Esophagus squamous epithelium (tissue), 5 donors: ENCODE measurements at places on chromosomes 2 and 18.

GRCh38 chr18:1784113-1784512 lies 787.2 kb downstream of the METTL4 start:
- H3K27me3 ChIP-seq: no peaks in the 10 kb centered on the region
- H3K27ac ChIP-seq: no peak overlapping the region
- H3K36me3 ChIP-seq: no peaks in the 10 kb centered on the region
- H3K4me1 ChIP-seq: no peaks in the 10 kb centered on the region
- no peak for DNase-seq
- no peak overlapping the region for H3K4me3 ChIP-seq

DNA sequence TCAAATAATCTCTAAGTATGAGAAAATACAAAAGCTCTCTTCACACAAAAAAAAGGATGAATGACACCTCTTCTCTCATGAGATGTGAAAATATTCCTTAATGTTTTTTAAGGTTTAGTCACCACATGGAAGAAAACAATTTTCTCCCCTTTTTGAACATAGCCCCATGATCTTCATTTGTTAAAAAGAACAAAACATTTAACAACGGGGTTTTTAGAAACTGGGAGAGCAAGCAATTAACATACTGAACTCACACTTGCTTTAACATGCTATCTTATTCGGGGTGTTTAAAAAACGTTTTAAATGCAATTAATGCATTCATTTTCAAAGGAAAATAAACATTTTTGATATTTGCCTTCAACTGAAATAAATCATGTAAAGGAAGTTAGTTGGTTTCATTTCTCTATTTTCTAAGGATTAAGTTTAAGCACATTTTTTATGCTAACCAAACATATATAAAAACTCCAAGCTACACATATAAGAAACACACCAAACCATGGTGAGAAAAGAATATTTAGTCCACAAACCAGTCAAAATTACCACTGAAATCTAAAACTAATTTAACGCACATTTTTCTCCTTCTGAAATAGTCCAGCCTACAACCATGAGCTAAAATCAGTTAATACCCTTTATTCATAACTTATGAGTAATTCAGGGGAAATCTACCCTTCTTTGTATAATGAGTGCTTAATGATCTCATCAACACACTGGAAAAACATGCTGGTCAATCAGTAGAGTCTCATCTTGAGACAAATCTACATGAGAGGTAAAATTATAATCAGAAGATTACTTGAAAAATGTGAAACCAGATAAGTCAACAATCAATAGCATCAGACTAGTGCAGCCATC lies 8.2 kb downstream of the FBXO11 start:
- H3K4me1 ChIP-seq: peaks cover 15% of the 10 kb centered on the region
- H3K4me3 ChIP-seq: no peak overlapping the region
- DNase-seq: no peak
- H3K36me3 ChIP-seq: no peaks in the 10 kb centered on the region
- H3K27ac ChIP-seq: peak overlapping the region; percentile 4

GRCh38 chr2:232316461-232317330 lies 61.9 kb upstream of the ALPP start:
- peak overlapping the region; percentile 72 for H3K27ac ChIP-seq
- no peak for DNase-seq
- peaks cover 18% of the 10 kb centered on the region for H3K36me3 ChIP-seq
- no peak overlapping the region for H3K4me3 ChIP-seq
- no peaks in the 10 kb centered on the region for H3K27me3 ChIP-seq
- peaks cover 58% of the 10 kb centered on the region for H3K4me1 ChIP-seq

DNA sequence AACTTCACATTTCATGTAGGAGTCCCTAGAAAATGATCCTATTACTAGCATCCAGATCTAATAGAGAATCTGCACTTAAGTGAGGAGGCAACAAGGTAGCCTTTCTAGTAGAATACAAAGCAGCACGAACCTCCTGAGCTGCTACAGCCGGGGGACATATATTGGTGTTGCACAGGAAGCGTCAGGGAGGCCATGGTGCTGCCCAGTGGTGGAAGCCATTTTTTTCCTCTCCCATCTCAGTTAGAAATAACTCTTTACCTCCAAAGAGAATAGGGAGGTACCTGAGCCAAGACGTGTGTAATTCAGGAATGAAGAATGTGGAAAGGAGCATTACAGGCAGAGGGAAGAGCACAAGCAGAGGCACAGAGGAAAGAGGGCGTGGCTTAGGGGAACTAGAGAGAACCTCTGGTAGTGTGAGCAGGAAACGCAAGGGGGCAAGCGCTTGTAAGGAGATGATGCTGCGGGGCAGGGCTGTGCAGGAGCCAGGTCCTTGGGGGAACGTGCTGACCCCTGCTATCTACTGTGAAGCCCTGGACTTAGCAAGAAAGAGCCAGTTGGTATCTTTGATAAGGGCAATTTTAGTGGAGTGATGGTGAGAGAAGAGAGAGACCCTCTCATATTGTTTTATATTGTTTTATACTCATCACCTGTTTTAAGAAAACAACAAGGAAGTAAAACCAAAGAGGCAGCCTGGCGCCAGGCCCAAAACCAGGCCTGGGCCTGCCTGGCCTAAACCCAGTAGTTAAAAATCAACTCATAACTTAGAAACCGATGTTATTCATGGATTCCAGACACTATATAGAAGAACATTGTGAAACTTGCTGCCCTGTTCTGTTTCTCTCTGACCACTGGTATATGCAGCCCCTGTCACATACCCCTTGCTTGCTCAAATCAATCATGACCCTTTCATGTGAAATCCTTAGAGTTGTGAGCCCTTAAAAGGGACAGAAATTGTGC lies 50.0 kb upstream of the TTC39C start:
- no peak overlapping the region for H3K4me3 ChIP-seq
- H3K4me1 ChIP-seq: peaks cover 41% of the 10 kb centered on the region
- H3K27ac ChIP-seq: peak overlapping the region; percentile 82
- no peaks in the 10 kb centered on the region for H3K36me3 ChIP-seq
- no peaks in the 10 kb centered on the region for H3K27me3 ChIP-seq

DNA sequence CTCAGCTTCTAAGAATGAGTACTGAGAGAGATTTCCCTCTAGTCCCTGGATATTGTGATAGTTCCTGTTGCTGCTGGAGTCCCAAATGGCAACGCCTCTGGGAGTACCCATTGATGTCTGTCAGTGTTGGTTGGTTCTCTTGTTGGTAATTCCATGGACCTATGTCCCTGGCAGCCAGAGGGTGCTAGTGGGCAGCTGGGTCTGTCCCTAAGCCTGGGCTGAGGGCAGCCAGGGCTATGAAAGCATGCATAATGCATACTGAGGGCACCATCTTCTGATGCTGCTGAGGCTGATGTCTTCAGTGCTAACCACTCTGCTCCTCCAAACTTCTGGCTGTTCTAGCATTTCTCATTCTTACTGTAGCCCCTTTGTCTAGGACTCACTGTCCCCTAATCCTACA lies 35.9 kb downstream of the NABP1 start:
- no peaks in the 10 kb centered on the region for H3K36me3 ChIP-seq
- H3K4me3 ChIP-seq: no peak overlapping the region
- no peak for DNase-seq
- no peak overlapping the region for H3K27ac ChIP-seq
- H3K4me1 ChIP-seq: no peaks in the 10 kb centered on the region

DNA sequence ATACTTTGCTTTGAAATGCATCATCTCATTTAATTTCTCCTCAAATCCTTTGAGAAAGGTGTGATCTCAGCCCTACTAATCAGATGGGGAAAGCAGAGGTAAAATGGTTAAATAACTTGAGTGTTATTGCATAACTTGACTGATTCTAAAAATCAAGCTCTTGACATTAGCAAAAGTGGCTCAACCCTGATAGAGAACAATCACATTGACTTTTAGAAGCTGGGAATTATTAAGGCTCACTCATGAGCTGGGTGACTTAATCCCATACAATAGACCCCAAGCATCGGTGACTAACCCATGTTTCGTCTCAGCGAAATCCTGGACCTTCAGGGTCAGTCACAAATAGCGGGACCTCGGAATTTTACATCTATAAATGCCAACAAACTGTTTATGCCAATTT lies 378.9 kb downstream of the NBAS start:
- H3K4me3 ChIP-seq: no peak overlapping the region
- no peaks in the 10 kb centered on the region for H3K4me1 ChIP-seq
- H3K27ac ChIP-seq: no peak overlapping the region
- no peak for DNase-seq
- no peaks in the 10 kb centered on the region for H3K36me3 ChIP-seq

GRCh38 chr2:225668606-225669266 lies 269.2 kb downstream of the NYAP2 start:
- no peaks in the 10 kb centered on the region for H3K27me3 ChIP-seq
- no peak for DNase-seq
- no peaks in the 10 kb centered on the region for H3K4me1 ChIP-seq
- no peaks in the 10 kb centered on the region for H3K36me3 ChIP-seq

DNA sequence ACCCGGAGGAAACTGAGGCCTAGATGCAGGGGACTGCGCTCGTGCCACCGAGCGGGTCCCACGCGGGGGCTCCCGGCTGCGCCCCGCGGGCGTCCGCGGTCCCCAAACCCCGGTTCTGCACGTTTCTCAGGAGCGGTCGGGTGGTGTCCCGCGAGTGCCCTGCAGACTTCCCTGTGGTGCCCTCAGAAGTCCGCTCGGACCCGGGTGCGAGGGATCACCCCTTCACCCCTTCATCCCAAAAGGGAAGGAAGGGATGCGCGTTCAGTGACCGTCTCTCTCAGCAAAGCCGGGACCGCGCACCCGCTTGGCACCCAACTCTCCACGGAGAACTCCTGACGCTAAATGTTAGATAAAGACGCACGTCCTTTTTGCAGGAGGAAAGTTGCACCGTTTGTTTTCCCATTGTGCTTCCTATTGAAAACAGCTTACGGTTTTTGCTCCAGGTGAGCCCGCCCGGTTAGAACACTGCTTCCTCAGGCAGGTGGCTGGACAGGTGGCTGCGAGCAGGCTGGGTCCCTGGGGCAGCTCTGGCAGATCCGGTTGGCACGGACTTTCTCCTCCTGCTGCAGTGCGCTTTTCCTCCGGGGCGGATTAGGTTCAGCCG lies 779 bp downstream of the DGKD start:
- no peaks in the 10 kb centered on the region for H3K36me3 ChIP-seq
- H3K27ac ChIP-seq: no peak overlapping the region
- no peak for DNase-seq
- peak overlapping the region; percentile 45 for H3K4me3 ChIP-seq
- H3K27me3 ChIP-seq: no peaks in the 10 kb centered on the region
- peaks cover 59% of the 10 kb centered on the region for H3K4me1 ChIP-seq

DNA sequence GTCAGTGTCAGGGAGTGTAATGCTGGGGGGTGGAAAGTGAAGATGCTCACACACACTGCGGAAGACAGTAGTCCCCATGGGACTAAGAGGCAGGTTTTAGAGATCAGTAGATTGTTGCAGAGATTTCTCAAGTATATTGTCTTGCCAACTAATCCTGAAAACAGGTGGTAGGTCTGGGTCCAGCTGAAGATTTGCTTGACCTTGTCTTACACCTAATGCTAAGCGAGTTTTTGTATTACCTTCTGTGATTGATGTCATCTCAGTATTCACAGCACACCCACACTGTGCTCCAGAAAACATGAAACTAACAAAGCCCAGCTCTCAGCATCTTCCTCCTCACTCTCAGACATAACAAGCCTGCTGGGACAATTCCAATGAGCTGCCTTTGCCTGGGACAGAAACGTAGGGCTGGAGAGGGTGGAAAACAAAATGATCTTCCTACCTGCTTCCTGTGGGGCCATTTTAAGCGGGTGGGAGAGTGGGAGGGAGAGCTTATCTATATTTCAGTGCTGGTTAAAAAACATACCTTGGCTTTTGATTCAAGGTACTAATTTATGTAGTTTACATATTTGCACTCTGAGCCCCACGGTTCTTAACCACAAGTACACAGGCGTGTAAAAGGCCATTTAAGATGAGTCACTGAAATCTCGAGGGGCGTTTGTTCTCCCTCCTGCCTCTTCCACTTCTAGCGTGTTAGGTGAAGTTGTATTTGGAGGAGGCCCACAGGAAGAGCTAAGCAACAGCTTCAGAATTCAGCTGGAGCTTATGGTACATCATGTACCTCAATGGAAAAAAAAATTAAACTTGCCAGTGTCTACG lies 23.1 kb upstream of the RBMS1 start:
- H3K27ac ChIP-seq: no peak overlapping the region
- H3K4me1 ChIP-seq: no peaks in the 10 kb centered on the region
- no peak overlapping the region for H3K4me3 ChIP-seq
- no peak for DNase-seq

DNA sequence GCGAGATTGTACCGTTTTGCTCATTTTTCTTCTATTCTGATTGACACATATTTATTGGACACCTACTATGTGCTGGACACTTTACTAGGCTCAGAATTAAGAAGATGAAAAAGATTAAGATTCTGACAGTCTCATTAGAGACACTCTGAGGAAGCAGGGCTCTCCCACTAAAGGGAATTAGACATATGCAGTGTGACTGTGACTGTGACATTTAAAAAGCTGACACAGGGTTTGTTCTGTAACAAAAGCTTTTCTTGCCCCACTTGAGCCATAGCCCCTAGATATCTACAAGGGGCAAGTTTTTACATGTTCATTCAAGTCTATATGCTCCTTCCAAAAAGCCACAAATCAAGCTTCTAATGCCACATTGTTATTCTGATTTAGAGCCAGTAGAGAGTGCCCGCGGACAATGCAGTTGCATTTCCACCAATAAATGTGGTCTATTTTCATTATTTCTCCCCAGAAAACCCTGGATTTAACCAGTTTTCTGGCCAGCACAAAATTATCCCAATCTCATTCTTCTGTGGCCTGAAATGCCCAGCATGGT lies 9.8 kb downstream of the ARHGAP25 start:
- DNase-seq: no peak
- peaks cover 17% of the 10 kb centered on the region for H3K4me1 ChIP-seq
- H3K4me3 ChIP-seq: no peak overlapping the region
- H3K36me3 ChIP-seq: no peaks in the 10 kb centered on the region

DNA sequence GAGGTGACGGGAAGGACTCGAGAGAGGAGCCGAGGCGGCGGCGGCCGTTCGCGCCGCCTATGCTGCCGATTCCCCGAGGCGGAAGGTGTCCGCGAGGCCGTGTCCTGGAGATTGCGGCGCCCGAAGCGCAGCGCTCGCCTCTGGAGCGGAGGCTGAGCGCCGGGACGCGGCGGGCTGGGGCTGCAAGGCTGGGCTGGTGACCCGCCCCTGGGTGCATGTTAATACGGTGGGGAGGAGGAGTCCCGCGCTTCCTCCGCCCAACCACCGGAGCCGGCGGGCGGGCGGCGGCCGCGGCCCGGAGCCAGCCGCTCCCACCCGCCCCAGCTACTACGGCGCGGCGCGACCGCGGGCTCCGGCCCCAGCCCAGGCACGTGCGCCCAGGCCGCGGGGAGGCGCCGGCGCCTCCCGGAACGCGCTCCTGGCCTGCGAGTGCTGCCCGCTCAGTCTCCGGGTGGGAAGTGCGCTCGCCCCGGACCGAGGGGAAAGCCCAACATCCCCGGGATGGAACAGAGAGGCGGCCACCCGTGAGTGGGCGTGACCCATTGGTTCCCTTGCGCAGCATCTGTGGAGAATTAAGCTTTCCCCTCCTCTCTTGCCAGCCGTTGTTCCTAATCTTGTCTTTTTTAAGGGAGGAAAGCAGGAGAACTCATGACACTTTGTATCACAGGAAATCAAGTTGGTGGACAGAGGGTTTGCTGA lies at the start of gene DLGAP1:
Gene DLGAP1, minus strand, starts transcription at position 195 of the 699 bp plus-strand sequence.
- H3K27ac ChIP-seq: no peak within 1 kb of the TSS
- DNase-seq: no peak
- H3K4me3 ChIP-seq: peak within 1 kb of the TSS; percentile 28
